ENCODE measurements at places on chromosomes 13 and 19.

DNA sequence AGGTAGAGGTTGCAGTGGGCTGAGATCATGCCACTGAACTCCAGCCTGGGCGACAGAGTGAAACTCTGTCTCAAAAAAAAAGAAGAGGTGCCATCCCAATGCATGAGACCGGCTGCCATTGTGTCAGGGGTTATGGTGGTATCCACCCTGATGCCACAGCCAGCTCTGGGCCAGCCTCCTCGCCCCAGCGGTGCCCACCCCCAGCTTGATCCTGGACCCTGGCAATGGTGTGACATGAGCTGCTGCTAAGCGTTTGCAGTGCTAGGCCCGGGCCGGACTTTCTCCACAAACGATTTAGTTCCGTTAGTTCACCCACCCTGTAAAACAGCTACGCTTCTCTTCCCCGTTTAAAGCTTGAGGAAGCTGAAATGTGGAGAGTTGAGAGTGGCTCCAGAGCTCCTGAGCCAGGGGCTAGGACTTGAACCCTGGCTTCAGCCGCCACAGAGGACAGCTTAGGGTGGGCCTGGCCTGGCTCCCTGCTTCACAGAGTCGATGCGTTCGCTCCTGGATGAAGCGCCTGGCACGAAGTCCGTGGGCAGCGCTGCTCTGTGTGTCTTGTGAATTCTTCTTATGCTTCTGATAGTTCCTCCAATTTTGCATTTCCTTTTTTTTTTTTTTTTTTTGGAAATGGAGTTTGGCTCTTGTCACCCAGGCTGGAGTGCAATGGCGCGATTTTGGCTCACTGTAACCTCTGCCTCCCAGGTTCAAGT is 25.5 kb downstream of the NKPD1 start:
- DNase-seq: no peak

DNA sequence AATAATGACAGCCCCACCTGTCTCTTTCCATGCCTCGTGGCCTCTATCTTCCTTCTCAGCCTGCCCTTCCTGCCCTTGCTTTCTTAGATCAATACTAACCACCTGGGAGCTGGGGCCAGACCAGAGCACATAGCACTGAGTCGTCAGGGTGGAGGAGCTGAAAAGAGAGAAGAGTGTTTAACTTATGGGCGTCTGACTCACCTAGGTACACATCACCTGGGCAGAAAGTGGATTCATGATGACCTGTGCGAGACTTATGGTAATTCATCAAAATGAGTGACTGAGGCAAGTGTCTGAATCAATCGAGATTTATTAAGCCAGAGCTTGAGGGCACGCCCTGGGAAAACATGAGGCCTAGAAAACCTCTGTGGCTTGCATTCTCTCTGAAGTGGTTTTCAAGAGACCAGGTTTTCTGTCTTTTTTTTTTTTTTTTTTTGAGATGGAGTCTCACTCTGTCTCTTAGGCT is 19.2 kb downstream of the CEACAM6 start:
- no peak for DNase-seq

- no peak for DNase-seq
Measured at GRCh38 chr13:36454121-36454520, 21.8 kb downstream of the CCNA1 start.

- DNase-seq: no peak
Measured at GRCh38 chr13:48315969-48316650, 12.6 kb downstream of the RB1 start.

- DNase-seq: no peak
Measured at GRCh38 chr19:35488677-35489076, 1.6 kb downstream of the KRTDAP start.

DNA sequence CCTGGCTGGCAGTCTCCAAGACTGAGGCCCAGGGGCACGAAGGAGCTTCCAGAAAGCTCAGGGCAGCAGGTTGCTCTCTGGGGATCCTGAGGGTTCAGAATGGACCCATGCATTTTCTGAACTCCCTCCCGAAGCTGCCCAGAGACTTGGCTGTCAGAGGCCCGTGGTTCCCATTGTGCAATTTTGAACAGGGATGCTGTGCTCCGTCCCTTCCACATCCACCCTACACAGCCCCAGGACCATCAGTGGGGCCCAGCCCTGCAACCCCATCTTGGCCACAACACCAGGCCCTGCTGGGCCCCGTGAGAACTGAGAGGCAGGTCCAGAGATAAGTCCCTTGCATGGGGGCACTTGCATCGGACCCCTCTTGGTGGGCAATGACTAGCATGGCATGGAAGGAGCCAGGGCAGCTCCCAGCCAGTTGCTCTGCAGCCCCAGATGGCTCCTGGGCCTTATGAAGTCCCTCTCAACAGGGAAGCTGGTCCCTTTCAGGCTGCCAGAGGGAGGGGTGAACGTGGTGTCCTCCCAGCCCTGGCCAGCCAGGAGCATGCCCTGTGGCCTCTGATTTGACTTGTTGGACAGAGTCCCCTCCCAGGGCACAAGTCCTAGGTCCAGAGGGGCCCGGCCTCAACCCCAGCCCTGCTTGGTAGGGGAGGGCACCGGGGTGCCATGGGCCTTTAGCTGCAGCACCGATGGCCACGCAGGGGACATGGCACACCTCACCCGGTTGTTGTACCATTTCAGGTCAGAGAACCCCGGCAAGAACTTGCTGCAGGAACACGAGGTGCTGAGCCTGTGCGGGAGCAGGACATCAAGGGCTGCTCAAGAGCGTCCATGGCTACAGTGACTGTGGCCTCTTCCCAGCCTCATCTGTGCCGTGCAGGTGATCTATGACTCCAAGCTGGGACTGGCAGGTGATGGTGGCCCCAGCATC is 17.3 kb upstream of the ZNF14 start:
- DNase-seq: no peak

- DNase-seq: no peak
Measured at GRCh38 chr13:83995930-83996329, 113.7 kb upstream of the SLITRK1 start.

DNA sequence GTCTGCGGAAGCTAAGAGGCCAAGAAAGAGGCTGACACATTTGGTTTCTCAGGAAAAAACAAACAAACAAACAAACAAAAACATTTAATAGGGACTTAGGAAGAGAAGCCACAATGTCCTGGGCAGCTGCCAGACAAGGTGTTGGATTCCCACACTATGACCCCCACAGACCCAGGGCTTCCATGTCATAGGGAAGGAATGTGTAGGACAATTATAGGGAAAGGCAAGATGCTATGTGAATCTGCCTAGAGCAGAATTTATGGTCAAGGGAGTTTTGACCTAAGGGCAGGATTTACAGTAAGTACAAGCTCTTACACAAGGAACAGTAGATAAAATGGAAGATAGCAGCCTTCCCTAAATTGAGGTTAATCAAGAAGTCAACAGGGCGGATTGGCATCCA is 9.1 kb upstream of the CDADC1 start:
- no peak for DNase-seq

Data from AG09319 (cell line).